RWPE1 (cell line): ENCODE measurements at places on chromosomes 11 and 22.
A peak's percentile ranks its signal among the peaks of the same experiment; 100 is the strongest.

DNA sequence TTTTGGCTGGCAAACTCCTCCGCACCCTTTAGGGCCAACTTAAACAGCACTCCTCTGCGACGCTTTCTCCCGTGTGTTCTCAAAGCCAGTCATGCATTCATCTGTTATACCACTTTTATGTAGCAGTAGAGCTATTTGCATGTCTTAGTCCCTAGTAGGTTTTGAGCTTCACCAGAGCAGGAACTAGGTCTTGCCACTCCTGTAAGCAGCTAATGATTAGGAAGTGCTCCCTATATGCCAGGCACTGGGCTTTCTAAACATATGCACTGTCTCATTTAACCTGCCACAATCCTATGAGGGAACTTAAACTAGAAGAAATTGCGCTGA lies 180.8 kb downstream of the DBX1 start:
- no peak for DNase-seq

DNA sequence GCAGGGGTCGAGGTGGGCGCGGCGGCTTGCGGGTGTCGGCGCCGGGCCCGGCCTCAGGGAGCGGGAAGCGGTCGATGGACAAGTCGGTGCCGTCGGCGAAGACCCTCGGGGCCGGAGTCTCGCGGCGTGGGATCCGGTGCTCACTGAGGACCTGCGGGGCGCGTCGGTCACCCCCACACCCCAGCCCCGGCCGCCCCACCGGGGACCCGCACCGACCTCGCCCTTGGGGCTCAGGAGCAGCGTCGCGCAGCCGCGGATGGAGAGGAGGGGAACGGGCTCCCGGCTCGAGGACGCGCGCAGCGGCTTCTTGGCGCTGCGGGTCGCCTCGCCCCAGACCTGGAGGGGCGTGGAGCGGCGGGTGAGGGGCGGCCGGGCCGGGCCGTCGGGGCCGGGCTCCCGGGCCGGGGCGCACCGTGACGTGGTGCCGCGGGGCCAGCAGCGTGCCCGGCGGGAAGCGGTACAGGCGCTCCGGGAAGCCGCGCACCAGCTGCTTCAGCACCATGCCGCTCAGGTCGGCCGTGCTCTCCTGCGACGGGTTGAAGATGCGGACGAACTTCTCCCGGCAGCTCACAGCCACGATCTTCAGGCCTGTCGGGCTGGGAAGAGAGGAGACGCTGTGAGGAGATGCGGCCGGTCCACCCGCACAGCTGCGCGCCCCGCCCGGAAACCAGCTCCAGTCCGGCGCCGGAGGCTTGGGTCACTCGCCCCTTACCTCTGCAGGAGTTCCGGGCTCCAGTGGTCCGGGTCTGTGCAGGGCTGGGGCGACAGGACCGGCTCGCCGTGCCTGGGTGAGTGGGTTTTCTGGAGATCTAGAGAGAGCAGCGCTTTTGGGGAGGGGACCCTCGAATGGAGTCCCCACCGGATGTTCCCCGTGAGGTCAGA lies 4.5 kb downstream of the LMNTD2 start:
- DNase-seq = no peak

DNA sequence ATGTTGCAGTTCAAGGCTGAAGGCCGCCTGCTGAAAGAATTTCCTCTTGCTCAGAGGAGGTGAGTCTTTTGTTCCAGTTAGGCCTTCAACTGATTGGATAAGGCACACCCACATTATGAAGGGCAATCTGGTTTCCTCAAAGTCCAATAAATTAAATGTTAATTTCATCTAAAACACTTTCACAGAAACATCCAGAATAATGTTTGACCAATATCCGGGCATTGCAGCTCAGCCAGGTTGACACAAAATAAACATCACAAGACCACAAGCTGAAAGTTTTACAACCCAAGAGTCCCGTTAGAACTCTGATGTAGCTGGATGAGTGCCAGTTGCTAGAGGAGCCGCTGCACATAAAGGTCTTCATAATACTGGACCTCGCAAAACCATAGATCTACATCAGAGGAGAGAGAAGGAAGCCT lies 64.9 kb upstream of the EED start:
- no peak for DNase-seq

GRCh38 chr11:8732324-8732670 lies 49.7 kb downstream of the RPL27A start:
- DNase-seq = no peak

DNA sequence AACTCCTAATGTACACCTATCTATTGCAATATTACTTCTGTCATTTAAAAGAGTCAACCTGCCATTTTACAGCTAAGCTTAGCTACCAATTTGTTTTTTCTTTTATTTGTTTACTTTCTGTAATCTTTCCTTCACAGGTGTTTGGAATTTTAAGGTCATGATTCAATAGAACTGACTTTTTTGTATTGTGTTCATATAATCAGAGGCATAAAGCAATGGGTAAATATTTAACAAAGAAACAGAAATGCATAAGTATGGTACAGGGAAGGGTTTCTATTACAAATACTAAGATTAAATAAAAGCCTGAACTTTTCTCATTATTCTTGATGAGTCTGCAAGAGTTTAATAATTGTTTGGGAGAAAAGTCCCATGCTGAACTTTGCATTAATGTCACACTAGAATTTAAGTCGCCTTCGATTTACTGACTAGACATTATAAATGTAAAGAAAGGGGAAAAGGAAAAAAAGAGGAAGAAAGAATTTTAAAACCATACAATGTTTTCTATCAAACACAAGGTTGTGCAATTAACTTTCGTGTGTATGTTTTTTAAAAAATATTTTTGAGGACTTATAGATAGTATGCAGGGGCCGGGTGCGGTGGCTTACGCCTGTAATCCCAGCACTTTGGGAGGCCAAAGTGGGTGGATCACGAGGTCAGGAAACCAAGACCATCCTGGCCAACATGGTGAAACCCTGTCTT lies 35.0 kb upstream of the HIPK3 start:
- DNase-seq = no peak

GRCh38 chr11:69562816-69563215 lies 78.1 kb upstream of the CCND1 start:
- no peak for DNase-seq

DNA sequence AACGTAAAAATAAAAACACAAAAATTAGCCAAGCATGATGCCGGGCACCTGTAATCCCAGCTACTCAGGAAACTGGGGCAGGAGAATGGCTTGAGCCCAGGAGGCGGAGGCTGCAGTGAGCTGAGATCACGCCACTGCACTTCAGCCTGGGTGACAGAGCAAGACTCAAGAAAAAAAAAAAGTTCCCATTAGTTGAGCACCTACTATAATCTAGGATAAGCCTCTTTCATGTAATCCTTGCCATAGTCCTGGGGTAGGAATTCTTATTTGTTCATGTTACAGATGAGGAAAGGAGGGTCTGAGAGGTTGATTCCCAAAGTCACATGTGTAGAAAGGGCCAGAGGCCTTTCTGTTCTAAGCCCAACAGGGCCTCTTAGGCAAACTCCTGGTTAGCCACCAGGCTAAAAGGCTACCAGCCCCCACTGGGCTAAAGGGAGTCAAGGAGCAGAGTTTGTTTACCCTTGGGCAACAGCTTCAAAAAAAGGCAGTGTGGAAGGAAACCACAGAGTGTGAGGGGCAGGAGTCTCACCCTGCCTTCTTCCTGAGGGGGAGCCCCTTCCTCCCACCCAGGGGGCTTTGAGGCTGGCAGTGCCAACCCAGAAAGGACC lies 21.6 kb upstream of the CSNK1E start:
- no peak for DNase-seq

DNA sequence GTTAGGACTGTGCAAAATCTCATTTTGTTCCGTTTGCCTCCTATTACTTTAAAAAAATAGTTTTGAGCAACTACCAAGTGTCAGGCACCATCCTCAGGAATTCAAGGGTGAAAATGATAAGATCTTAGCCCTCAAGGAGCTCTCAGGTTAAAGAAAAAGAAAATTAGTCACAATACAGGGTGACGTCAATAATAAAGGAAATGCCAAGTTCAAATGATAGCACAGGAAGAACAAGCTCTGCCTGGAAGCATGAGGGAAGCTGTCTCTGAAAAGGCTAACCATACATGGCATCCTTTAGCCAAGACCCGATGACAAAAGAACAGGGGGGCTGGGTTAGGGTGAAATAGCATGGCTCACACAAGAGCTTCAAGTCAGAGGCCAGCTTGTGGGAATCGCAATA lies 11.1 kb upstream of the MPZL2 start:
- DNase-seq = peak; percentile 48

- DNase-seq = no peak
These were observed 17.2 kb upstream of the FCHSD2 start for GRCh38 chr11:73159297-73159696.

DNA sequence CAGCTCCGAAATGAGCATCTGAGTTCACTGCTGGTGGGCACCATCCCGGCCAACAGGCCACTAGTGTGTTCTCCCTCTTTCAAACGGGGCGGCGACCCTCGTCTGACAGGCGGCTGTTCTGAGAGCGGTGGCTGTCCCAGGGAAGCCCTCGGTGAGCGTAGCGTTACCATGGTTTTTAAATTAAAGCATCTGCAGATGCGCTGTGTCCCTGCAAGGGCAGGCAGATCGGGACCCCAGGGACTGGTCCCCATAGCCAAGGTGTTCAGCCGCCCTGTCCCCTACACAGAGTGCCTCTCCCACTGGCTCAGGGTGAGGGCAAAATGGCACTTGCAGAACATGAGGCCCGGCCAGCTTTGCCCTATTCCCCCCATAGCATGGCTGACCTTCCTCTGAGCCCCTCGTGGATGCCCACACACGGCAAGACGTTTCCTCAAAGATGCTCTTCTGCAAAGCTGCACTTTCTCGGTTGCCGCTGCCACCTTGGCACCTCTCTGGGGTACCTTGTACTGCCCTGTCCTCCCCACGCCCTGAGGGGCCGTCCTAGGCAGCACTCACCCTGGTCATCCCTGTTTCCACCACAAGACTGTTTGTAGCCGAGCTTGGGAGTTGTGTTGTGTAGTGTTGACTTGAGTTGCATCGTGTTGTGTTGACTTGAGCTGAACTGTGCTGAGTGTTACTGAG lies 51.9 kb upstream of the KCNQ1OT1 start:
- DNase-seq = no peak

DNA sequence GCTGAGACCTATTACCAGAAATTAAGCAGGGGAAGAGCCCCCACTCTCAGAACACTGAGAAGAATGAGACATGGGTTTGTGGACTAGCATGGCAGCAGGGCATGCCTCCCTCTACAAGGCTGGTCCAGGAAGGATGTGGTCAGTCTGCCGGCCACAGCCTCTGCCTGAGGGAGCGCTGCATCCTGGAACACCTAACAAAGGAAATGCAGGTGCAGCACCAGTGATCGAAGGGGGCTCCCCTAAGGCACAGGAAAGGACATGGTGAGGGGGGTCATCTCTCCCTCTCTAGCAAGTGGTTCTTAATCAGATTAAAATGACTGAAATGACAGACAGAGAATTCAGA lies 40.6 kb upstream of the ARL14EP start:
- no peak for DNase-seq

- DNase-seq = no peak
These were observed 6.8 kb downstream of the SLC35F2 start for GRCh38 chr11:107851704-107852310.

GRCh38 chr11:78354408-78355308 lies 63.0 kb downstream of the GAB2 start:
- no peak for DNase-seq

DNA sequence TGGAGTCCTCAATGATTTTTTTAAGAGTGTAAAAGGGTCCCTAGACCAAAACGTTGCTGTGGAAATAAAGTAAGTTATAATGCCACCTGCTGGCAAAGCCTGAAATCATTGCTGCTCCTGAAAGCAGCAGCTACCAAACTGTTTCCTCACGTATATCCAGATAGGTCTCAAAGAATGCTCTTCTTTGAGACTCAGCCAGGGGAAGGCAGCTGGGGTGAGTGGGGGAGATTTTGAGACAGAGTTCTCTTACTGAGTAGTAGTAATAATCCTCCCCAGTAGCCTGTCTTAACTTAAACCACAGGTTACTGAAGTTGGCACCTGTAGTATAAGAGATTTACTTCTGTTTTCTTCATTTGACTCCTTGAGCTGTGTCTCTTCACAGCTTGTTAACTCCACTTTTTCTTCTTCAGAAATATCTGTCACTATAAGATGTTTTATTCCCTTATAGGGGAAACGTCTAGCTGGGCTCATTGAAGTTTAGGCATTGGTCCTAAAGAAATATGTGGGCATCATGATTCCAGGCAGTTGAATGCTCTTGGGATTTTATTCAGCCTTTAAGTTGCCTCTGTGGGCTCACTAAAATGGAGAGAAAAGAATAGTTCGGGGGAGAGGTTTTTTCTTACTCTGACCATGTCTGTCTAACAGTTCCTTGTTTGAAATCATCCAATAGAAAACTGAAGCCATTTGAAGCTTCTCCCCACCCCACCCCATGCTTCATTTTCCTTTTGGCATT lies 77.9 kb downstream of the BTBD10 start:
- peak; percentile 42 for DNase-seq

- peak; percentile 38 for DNase-seq
These were observed 724.9 kb upstream of the TENM4 start for GRCh38 chr11:80165744-80166143.

DNA sequence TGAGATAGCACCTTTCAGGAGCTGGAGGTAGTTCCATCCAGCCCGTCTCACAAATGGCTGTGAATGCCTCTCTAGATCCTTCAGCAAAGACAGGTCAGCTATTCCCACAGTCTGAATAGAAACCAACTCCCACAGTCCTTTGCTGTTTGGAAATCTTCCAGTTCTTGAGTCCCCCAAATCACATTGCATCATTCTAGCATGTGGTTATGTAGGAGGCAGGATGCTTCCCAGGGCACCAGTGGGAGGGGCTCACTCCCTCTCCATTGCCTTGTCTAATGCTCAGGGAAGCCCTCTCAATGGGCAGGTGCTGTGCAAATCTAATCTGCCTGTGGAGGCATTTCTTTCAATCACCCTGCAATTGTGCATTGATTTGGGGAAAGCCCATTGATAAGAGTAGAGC lies 14.6 kb downstream of the NAV2 start:
- no peak for DNase-seq

DNA sequence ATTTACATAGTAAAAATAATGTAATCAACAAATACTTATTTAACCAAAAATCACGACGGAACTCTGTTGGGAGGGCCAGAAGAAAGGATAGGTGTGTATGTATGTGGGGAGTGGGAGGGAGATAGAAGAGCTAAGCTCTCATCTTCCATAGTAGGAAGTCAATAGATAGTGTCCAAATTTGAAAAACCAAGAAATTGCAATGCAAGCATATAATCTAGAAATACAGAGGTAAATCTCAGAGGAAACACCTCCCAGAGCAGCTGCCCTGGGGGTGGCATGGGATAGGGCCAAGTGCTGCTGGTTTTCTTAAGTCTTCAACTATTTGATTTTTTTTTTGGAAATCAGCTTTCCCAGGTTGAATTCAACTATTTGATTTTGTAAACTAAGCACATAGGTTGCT lies 16.9 kb downstream of the C11orf86 start:
- DNase-seq = no peak

GRCh38 chr11:30786256-30787110 lies 200.3 kb upstream of the MPPED2 start:
- DNase-seq = no peak

- no peak for DNase-seq
These were observed 236.8 kb downstream of the FAT3 start for GRCh38 chr11:92461447-92461846.

GRCh38 chr11:67120881-67121710 lies 2.0 kb downstream of the KDM2A start:
- DNase-seq = no peak

DNA sequence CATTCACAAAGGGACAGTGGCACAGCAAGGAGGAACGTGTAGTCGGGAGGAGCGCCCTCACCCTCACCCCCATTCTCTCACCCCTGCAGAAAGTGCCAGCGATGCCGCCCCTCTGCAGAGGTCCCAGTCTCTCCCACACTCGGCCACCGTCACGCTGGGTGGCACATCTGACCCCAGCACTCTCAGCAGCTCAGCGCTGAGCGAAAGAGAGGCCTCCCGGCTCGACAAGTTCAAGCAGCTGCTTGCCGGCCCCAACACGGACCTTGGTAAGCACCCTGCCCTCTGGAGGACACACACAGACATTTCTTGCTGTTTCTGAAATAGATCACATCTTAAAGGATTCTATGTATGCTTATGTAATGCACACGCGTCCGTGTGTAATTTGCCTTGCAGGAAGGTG lies 34.9 kb downstream of the TBC1D22A start:
- peak; percentile 34 for DNase-seq
